ENCODE measurements at places on chromosomes 6 and 20.

DNA sequence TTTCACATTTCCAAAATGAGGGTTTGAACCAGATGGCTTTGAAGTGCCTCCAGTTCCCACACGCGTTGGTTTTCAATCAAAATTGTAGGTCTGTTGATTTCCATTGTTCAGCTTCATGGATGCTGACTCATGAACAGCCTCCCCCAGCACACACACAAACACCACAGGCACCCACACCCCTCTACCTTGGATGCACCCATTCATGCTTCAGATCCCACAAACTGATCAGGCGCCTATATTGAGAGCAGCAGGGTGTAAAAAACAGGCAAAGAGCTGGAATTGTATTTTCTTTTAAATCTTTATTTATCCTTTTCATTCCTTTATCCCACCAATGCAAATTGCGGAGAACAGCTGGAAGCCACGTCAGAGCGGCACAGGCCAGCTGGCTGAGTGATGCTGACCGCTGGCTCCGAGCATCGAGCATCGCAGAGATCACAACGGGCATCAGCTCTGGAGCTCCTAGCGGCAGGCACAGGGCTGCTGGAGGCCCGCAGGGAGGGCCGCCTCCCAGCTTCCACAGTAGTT is 29.3 kb upstream of the TBC1D7 start:
- no peak for DNase-seq

DNA sequence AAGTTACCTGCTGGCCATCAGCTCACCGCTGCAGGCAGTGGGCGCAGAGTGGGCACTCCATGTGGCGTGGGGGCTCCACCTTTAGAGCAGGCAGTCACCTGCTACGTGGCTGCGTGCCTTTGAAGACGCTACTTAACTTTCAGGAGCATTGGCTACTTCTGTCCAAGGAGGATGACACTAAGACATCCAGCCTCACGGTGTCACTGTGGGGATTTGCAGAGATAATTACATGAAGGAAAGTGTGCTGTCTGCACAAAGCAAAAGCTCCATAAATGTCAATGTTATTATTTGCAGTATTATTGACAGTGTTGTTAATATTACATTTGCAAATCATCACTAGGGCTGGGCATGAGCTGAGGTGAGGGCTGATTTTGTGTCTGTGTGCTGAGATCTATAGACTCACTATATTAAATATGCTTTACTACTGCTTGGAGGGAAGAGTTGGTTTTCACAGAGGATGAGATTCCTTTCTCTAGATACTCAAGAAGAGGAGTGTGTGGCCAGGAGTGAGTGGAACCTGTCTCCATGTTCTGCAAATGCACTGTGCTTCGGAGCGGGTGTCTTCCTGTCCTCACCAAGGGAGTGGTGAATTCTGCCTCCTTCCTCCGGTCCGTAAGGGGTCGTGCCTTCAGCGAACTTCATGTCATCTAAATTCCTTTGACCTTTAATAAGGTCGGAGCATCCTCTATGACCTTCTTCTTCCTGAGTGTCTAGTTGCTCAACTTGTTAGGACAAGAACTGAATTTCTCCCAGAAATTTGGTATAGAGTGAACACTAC is 165.8 kb upstream of the SYNDIG1 start:
- DNase-seq: no peak

- no peak for DNase-seq
Measured at GRCh38 chr6:113691260-113691656, 165.9 kb upstream of the MARCKS start.

DNA sequence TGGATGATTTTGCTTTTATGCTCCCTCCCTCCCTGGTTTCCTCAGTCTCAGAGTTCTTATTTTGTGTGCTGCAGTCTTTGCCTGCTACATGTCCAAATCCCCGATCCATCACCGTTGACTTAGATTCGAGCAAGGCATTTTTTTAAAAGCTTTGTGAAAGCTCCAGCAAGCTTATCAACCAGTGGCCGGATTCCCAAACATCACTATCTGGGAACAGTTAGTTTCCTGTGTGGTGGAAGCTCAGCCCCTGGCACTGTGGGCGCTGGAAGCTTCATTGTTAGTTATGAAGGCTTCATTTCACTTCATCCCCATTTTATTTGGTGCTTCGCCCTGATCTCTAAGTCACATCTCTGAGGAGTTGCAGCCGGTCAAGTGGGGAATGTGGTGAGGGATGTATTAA is 44.7 kb downstream of the DEK start:
- no peak for DNase-seq

GRCh38 chr6:104527311-104527710 is 332.4 kb downstream of the HACE1 start:
- DNase-seq: no peak

GRCh38 chr6:147873816-147874215 is 365.3 kb downstream of the SAMD5 start:
- DNase-seq: no peak

DNA sequence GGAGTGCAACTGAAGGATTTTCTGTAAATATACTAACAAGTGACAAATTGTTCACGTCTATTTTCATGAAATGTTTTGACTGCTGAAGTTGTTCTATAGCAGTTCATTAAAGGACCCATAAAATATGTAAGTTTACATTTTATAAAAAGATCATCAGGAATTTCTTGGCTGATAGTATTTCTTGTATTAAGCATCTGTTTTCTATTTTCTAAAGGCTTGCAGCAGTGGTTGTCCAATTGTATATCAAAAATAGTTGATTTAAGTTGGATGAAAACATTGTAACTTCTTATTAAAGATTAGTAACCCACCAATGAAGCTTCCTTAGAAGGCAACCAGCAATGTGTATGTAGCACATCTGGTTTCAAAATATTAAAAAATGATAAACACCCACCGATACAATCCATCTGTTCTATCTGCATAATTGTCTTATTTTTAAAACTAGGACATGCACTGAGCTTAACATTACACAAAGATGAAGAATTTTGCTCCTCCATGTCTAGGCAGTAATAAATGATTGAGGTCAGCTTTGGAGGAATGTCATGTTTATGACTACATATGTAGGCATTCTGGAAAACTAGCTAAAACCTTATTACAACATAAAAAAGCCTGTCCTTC is 301.3 kb upstream of the TCF21 start:
- DNase-seq: no peak

- no peak for DNase-seq
Measured at GRCh38 chr6:100730001-100730980, 150.8 kb downstream of the ASCC3 start.

DNA sequence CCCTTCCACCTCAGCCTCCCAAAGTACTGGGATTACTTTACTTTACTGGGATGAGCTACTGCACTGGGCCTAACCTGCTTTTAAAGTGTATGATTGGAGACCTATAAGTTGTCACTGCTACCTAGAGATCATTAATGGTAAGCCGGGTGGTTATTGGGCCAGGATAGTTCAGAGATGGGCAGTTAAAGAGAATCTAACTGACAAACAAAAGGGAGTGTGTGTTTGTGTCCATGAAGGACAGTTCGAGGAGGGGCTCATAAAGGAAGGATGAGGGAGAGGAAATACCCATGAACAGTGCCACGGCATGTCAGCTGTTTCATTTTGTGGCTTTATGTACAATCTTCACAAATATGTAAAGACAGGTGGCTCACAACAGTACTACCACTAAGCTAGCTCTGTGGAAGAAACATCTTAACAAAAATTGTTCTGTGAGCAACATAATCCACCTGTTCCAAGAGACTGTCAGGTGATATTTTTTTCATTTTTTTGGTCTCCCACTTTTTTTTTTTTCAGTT is 69.7 kb upstream of the FAM8A1 start:
- no peak for DNase-seq

DNA sequence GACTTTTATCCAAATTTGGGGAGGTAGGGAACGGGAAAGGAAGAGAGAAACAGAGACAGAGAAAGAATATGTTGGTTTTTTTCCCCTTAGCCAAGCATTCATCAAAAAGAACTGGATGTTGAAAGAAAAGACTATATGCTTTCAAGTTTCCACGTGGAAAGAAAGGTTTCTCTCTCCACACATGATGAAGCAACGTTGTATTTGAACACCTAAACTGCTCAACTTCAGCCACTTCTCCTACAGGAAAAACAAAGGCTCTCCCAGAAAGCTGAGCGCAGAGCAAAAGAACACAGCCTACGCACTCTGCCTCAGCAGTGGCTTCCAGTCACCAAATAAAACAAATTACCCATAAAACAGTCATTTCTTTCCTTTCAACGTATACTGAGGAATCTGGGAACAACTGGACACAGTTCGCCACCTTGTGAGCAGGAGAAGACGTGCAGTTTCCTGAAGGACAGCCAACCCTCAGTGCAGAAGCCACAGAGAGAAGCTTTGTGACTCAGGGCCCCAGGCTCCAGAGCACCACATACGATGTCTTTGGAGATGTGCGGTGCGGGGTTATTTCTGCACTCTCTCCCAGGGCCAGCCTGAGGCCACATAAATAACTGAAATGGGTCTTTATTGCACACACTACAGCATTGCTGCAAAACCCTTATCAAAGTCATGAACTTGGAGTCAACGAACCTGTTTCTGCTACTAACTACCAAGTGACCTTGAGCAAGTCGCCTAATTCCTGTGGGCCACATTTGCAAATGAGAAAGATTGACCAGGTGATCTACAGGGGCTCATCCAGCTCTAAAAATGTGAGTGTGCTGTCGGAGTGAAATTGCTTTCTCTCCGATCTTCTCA is 10.1 kb downstream of the IL17F start:
- DNase-seq: peak; percentile 49

GRCh38 chr6:56378966-56379585 is 131.7 kb upstream of the COL21A1 start:
- DNase-seq: no peak

DNA sequence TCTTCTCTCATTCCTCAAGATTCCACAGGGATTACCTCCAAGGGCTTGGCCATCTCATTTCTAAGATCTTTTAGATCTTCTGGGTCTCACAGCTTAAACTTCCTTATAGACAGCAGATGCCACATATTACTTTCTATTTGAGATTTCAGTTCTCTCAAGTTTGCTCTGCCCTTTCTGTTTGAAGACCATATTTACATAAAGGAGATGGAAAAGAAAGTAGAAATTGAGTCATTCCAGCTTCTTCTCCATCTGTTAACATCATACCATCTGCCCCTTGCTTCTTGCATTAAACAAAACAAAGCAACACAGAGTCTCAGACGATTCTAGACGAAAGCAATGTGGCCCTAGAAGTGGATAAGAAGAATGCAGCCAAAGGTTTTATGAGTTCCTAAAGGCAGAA is 203.4 kb downstream of the TTLL2 start:
- no peak for DNase-seq

GRCh38 chr6:10529231-10529801 is 8.2 kb downstream of the GCNT2 start:
- no peak for DNase-seq

DNA sequence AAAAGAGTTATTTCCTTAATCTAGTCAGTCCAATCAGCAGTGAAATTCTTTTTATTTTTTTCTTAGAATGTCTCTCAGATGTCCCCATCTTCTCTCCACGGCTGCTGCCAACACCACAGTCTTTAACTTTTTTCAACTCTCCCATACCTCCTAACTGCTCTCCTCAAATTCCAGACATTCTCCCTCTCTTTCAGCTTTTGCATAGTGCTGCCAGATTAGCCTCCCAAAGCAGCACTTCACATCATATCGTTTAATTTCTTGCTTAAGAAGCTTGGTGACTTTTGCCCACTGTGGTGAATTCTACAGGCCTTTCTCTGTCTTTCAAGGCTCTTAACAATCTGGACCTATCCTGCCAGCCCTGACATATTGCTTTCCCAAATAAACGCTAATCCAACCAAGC is 233.4 kb downstream of the UST start:
- no peak for DNase-seq

- DNase-seq: no peak
Measured at GRCh38 chr6:101458336-101458735, 64.8 kb downstream of the GRIK2 start.

DNA sequence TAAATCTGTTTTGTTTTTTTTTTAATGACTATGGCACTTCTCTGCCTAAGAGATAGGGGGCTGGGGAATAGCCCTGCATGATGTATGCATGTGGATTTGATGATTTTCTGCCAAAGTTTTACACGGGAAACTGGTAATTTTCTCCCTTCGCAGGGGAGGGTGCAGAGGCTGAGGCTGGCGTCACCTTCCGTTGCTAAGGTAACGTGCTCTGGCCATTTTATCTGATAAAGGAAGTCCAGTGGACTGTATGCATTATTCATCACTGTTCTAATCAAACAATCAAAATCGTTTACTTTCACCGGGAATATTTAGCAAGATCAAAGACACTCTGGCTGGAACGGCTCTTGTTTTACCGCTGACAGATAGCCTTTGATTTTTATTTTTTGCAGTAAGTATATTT is 789 bp downstream of the PHACTR1 start:
- DNase-seq: no peak

DNA sequence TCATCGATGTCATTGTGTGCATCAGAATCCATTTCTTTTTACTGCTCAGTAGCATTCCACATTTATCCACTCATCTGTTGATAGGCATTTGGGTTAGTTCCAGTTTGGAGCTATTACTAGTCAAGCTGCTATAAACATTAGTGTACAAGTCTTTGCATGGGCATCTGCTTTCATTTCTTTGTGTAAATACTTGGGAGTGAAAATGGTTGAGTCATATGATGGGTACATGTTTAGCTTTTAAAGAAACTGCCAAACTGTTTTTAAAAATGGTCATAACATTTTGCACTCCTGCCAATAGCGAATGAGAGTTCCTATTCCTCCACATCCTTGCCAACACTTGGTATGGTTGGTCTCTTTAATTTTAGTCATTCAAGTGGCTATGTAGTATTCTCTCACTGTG is 21.2 kb upstream of the SLC22A2 start:
- DNase-seq: no peak

DNA sequence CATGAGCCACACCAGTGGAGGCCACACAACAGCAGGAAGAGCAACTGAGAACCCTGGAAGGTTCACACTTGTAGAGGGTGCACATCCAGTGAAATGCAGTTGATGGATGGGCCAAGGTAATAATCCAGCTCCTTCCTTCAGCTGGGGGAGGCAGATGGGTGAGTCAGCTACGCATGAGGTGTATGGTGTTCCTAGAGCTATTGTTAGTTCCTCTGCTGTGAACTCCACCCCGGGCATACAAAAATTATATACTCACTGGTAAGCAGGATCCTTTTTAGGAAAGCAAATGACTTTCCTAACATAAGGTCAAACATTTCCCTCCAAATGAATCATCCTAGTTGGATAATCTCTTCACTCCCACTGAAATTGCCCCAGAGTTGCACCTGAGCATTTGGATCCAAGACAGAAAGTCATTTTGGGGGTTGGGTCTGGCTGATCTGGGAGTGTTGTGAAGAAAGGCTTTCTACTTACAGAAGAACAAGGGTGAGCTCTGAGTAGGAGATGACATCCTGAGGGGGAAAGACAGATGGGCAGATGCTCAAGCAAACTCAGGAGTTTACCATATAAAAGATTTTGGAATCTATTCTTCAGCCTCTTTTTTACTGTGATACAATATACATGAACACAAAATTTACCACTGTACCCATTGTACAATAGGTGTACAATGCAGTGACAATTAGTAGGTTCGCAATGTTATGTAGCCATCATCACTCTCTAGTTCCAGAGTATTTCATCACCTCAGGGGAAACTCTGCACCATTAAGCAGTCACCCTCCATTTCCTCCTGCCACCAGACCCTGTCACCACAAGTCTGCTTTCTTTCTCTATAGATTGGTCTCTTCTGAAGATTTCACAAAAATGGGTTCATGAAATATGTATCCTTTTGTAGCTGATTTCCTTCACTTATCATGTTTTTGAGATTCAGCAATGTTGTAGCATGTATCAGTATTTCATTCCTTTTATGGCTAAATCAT is 11.1 kb downstream of the HLA-F start:
- DNase-seq: no peak

GRCh38 chr20:7159903-7160302 is 392.4 kb downstream of the BMP2 start:
- DNase-seq: no peak

- no peak for DNase-seq
Measured at GRCh38 chr6:136696238-136696637, 96.0 kb downstream of the MAP3K5 start.
